CD4-positive, alpha-beta T cell treated with Interleukin-12 subunit alpha and Interleukin-12 subunit beta, for 1 hour (primary cell): ENCODE measurements at places on chromosomes 12 and 14.

DNA sequence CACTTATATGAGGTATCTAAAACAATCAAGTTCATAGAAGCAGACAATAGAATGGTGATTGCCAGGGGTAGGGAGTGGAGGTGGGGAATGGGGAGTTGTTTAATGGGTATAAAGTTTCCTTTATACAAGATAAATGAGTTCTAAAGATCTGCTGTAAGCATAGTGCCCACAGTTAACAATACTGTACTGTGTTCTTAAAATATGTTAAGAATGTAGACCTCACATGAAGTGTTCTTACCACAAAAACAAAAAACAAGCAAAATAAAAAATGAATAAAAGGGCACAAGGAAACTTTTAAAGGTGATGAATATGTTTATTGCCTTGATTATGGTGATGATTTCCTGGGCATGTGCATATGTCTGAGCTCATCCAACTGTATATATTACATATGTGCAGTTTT is 211.8 kb downstream of the MSRB3 start:
- no peak for DNase-seq

GRCh38 chr12:132520421-132521199 is 30.7 kb downstream of the FBRSL1 start:
- DNase-seq = no peak

DNA sequence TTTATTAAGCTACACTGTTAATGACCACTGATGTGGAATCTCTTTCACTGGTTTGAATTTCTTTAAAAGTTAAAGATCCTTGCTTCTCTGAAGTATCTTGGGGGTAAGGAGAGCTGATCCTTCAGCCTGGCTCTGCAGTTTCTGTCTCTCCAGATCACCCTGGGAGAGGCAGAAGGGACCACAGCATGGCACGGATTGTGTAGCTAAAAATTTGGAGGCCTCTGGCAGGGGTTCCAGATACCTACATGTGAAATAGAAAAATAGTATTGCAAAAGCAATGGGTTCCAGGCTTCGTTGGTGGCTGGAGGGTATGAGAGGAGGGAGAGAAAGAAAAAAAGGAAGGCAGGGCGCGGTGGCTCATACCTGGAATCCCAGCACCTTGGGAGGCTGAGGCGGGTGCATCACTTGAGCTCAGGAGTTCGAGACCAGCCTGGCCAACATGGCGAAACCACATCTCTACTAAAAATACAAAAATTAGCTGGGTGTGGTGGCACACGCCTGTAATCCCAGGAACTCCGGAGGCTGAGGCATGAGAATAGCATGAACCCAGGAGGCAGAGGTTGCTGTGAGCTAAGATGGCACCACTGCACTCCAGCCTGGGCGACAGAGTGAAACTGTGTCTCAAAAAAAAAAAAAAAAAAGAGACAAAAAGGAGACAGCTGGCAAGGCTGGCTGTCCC is 3.4 kb downstream of the CHST11 start:
- DNase-seq = no peak

DNA sequence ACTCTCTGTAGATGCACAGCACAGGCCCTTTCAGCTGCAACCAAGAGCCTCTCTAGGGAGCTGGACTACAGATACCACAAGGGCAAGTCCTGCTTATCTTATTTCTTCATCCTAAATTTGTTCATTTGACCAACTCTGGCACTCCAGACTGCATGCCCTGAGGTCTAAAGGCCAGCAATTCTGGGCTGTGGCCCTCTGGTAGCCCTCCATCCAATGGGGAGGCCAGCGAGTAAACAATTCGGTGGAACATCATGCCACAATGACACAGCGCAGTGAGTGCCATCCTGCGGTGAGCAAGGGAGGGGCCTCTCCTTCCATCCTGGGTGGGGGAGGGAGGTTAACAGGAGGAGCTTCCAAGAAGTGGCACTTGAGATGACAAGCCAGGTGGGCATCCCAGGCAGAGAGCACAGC is 652 bp upstream of the SELPLG start:
- peak; percentile 62 for DNase-seq

- DNase-seq = no peak
These were observed 44.6 kb upstream of the VRK1 start for GRCh38 chr14:96752594-96752993.

- DNase-seq = no peak
These were observed 15.5 kb upstream of the BEGAIN start for GRCh38 chr14:100602621-100603230.

GRCh38 chr12:115354007-115354890 is 670.3 kb upstream of the TBX3 start:
- DNase-seq = no peak

DNA sequence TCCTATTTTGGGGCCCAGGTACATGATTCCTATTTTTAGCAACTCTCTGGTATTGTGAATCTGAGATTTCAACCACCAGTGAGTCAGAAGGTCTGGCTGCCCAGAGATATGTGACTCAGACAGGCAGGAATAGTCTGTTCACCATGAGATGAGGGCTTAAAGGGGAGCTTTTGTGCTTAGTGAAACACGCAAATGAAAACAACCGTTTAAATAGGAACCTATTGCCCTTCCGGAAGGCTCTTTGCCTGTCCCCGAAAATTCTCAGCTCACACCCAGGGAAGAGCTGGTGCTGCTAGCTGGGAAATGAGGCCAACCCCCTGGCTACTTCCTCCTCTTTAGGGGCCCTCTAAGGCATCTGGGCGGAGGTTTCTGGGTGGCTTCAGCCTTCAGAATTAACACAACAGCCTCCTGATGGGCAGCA is 283.6 kb downstream of the CACNA1C start:
- no peak for DNase-seq

DNA sequence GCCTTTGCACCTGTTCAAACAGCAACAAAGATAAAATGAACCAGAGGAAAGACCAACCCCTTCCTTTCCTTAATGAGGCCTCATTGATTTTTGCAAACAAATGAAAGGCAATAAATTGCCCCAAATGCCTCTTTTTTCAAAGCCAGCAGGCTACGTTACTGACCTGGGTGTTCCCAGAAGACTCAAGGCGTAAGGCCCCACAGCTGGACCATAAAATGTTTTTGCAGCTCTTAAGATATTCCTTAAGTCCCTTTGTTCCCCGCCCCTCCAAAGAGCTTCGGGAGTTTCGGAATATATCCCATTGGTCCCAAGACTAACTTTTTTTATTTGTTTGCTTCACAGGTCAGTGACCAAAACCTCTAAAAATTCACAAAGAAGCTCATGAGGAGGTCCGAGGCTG is 462.9 kb upstream of the PRICKLE1 start:
- DNase-seq = no peak

GRCh38 chr12:124006085-124006845 is 33.2 kb downstream of the ZNF664 start:
- no peak for DNase-seq

DNA sequence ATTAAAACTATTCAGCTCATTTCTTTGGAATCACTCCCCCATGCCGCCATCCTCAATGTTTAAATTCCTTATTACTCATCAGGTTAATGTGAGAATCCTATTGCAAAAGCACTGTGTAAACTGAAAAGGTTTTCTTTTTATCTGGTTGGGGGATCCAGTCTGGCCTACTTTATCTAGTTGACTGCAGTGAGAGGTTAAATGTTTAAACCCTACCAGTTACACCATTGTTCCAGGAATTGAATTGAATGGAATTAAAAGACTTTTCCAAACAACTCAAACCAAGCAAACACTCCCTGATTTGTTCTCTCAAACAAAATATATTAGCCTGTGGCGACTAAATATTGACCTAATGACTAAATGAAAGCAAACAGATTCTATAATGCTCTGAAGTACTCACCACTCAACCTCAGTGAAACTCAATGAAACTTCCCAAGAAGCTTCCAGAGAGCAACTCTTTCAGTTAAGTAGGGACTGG is 100.5 kb downstream of the VEZT start:
- no peak for DNase-seq

- no peak for DNase-seq
These were observed 129.6 kb downstream of the PAPOLA start for GRCh38 chr14:96631621-96632362.

DNA sequence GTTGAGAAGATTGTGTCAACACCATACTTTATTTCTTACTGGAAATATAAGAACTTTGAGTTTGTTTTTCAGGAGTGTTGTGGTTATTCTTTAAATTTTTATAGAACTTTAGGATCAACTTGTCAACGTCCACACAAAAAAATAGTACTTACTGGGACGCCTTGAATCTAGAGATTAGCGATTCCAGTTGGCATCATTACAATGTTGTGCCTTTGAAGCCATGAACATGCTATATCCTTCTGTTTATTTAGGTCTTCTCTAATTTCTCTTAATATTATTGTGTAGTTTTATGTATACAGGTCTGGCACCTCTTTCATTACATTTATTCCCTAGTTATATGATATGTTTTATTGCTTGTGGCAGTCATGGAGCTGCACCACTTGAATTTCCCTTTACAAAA is 320.8 kb upstream of the CCDC196 start:
- DNase-seq = no peak

DNA sequence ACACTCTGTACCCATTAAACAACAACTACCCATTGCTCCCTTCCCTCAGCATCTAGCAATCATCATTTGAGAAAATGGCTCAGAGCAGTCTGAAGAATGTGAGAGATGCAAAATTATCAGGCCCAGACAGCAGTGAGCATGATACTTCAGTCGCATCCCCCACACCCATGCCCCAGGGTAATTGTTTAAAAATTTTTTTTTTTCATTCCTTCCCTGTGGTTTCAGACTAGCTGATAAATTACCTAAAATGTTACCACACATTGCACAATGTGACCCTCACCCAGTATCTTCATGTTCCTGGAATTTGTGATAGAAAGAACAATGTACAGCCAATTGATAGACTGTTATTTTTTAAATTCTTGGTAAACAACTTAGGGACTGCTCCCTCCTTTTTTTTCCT is 11.3 kb upstream of the USP15 start:
- DNase-seq = no peak

DNA sequence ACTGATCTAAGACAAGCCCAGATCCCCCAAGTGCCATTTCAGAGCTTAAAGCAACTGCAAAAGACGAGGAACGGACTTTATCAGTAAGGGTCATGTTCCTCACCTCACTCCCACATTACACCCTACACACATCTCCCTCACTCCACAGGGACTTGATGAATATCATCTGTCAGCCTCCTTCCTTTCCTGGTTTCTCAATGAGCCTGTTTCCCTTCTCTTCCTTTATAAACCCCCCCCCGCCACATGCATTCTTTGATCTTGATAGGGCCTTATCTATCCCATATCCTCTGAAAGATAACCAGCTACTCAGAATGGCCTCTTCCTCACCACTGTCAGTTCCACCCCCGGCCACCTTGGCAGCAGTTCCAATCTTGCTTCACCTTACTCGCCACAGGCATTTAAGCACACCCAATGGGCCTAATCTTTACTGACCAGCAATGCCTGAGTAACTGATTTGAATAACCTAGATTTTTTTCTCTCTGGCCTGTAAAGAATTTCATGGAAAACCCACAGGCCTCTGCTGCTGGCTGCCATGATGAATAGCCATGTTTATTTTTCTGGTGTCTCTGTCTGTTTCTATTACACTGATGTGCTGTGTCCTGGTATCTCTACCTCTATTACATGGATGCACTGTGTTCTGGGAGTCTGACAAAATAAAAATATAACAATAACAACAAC is 138.7 kb downstream of the PHLDA1 start:
- DNase-seq = no peak

GRCh38 chr14:35818346-35819115 is 7.6 kb upstream of the BRMS1L start:
- DNase-seq = peak; percentile 33

- no peak for DNase-seq
These were observed 695 bp upstream of the MMP19 start for GRCh38 chr12:55843431-55843830.

GRCh38 chr12:121748218-121748570 is 35.6 kb downstream of the TMEM120B start:
- no peak for DNase-seq

GRCh38 chr12:59087077-59087673 is 166.9 kb upstream of the LRIG3 start:
- no peak for DNase-seq

DNA sequence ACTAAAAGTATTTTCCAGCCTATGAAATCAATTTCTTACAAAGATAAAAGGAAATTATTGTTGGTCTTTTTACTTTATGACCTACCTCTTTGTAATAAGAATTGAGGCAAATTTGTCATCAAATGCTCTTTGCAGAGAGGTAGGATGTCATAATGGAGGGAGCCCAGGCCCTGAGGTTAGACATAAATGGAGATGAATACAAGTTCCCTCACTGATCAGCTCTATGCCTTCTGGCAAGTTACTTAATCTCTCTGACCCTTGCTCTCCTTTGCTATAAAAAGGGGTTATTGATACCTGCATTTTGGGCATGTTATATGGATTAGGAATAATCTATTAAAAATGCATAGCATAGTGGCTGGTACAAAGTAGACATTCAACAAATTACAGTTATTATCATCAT is 146.9 kb upstream of the KRR1 start:
- DNase-seq = no peak

GRCh38 chr14:100330388-100330931 is 7.3 kb downstream of the SLC25A47 start:
- no peak for DNase-seq

DNA sequence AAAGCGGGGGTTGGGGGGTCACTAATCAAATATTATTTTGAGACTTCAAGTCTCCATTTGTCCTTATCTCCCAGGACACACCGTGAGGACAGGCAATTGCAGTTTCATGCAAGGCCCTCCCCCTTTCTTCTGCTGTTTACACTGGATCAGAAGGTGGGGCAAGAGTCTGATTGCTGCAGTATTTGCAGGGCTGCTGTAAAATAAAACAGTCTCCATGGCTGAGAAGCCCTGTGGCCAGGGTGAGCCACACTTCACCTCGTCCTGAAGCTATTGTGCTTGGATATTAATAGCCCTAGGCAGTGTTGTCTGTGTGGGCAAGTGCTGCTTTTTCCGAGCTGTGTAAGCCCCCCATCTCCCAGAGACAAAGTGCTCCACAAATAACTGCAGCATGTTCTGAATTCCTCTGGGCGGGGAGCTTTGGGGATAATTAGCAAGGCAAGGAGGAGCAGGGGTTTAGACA is 187.4 kb upstream of the NTF3 start:
- no peak for DNase-seq

DNA sequence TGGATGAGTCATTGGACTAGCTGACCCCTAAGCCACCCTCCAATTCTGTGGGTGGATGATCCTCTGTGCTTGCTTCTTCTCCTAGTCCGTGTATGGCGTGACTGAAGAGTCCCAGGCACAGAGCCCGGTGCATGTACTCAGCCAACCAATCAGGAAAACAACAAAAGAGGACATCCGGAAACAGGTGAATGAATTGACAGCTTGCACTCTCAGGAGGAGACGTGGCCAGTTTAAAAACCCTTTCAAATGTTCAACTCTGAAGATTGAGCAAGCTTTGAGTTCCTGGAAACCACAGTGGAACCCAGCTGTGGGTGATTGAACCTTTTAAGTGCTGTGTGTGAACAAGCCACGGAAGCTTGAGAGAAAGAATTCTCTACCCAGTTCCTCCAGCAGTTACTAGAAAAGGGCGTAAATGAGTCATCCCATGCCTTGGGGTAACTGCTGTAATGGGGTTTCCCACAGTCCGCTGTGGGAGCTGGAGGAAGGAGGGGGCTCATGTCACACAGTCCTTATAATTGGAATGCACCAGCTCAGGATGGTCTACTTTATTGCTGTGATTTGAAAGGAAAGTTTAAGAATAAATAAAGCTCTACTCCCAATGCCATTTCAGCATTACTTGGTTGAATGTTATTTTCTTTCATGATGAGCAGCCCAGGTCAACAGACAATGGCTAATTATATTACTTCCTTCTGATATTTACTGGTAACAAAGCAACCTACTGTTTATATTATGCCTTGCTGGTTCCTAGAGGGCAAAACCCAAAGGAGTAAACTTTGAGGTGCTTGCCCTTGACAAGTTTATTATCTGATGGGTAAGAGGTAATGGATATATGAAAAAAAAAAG is 417.0 kb downstream of the DPF3 start:
- DNase-seq = peak; percentile 48
